ENCODE measurements at places on chromosomes 7 and 10.

GRCh38 chr10:59654007-59654406, 55.6 kb downstream of the SLC16A9 start:
- DNase-seq = no peak

GRCh38 chr10:124896751-124897150, 45.2 kb upstream of the ZRANB1 start:
- DNase-seq = no peak

GRCh38 chr10:61175316-61175715, 231.3 kb upstream of the RHOBTB1 start:
- no peak for DNase-seq

- no peak for DNase-seq
These were observed 20.7 kb downstream of the LRRC4 start for GRCh38 chr7:128010391-128011127.

- no peak for DNase-seq
These were observed 230.7 kb downstream of the RPS24 start for GRCh38 chr10:78264361-78264760.

GRCh38 chr7:8119262-8119661, 142.7 kb downstream of the ICA1 start:
- no peak for DNase-seq

DNA sequence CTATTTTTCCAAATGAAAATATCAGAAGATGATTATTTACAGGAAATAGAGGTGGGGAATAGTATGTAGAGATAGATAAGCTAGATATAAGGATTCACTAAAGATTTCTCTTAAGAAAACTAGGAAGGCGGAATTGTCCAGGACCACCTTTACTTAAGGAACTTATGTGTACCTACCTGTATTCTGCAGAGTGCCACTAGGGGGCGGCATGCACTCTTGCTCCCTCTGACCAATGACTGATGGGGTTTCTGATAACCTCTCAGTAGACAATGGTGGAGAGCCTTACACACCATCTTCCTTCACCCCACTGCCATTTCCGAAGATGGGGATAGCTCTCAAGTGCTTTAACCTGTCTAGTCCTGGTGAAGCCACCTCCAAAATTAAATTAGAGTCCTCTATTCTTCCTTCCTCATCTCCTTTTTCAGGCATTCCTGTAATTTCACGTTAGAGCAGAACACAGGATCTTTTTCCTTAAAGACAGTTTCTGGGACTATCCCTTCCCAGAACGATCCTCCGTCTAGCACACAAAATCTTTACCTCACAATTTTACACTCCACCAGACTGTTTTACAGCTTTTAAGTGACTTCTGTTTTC, 453.1 kb downstream of the SORCS1 start:
- no peak for DNase-seq
